Lung (tissue), 17 donors: ENCODE measurements at places on chromosomes 4 and X. TPM values are rescaled to one million over a fixed set of nuclear protein-coding genes. Genes with fewer than 3 reads are reported as not detected.

The PRR27 gene
- not detected for total RNA-seq

The ADGRG4 gene
- total RNA-seq = 0.06 TPM

The DMRTC1 gene
- total RNA-seq = 1.2 TPM

The SPANXN4 gene
- total RNA-seq = not detected

The NEIL3 gene
- total RNA-seq = 0.37 TPM

The TMEM156 gene
- 0.95 TPM for total RNA-seq

The P2RY10 gene
- total RNA-seq = 0.98 TPM
